ENCODE measurements at places on chromosomes 6 and 20.

DNA sequence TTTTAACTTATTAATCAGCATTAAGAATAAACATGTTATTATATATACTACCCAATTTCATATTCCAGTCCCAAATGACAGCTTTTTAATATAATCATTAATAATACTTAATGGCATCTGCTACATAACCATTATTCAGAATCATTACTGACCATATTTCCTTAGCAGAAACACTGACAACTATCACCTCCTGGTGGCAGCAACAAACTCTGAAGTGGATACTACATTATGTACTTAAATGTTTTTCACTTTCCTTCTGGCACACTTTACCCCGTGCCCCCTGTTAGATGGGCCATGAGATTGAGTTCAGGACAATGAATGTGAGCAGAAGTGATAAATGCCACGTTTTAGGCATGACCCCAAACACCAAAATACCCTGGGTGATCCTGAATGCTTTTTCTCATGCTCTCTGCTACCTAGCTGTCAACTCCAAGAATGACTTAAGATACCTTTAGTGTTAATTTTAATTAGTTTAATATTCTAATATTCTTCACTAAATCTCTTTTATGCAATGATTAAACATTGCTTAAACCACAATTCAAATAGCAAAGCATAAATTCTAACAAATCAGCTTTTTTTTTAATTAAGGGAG lies 77.1 kb downstream of the LMBRD1 start:
- no peak for DNase-seq

- no peak for DNase-seq
Observed at GRCh38 chr6:53837865-53838769, 43.3 kb downstream of the LRRC1 start.

DNA sequence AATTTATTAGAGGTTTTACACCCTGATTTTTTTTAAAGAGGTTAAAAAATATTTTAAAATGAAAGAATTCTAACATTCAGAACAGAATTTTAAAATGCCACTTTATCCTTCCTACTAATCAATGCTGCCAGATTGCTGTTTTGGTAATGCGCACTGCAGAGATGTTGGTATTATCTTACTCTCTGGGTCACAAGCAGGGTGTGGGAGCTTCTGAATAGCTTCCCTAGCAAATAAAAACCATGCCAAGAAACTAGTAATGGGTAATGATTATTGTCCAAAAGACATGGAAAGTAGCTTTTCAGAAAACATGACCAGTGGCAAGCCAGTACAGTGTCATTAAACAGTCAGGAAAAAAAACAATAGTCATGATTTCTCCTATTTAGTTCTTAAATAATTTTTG lies 205.4 kb downstream of the TPBG start:
- DNase-seq = no peak

DNA sequence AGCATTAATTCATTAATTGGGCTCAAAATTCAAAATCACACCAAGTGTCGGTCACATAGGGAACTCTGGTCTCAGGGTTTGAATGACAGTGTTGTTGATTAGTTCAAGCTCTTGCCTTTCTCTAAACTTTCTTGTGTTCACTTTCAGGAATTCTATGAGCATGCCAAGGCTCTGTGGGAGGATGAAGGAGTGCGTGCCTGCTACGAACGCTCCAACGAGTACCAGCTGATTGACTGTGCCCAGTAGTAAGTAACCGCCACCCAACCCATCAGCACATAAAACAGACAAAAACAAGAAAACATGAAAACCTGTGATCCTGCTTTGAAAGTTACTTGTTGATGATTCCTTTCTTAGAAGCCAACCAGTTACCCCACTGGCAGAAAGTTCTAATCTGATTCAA lies 52.7 kb downstream of the GNAS start:
- no peak for DNase-seq

- DNase-seq = no peak
Observed at GRCh38 chr20:469746-470490, 7.6 kb upstream of the TBC1D20 start.

DNA sequence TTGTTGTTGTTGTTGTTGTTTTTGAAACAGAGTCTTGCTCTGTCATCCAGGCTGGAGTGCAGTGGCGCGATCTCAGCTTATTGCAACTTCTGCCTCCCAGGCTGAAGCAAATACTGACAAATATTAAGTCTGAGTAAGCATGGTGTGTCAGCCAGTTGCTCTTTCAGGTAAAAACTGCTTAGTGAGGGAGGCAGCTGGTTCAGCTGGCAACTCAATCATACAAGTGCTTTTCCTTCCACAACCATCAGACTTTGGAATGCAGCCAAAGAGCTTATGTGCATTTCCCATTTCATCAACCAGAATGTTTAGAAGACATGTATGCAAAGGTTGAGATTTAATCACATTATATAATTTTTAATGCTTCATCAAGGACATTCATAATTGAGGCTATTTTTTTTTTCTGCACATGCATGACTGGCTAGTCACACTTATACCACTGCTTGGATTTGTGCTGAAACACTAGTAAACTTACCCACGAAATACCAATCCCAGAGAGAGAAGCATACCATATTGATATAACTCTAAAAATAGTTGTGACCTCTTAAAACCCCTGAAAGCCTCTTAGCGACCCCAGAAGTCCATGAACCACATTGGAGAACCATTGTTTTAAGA lies 56.0 kb downstream of the CLIC5 start:
- no peak for DNase-seq

GRCh38 chr6:16805243-16805950 lies 44.1 kb upstream of the ATXN1 start:
- no peak for DNase-seq

DNA sequence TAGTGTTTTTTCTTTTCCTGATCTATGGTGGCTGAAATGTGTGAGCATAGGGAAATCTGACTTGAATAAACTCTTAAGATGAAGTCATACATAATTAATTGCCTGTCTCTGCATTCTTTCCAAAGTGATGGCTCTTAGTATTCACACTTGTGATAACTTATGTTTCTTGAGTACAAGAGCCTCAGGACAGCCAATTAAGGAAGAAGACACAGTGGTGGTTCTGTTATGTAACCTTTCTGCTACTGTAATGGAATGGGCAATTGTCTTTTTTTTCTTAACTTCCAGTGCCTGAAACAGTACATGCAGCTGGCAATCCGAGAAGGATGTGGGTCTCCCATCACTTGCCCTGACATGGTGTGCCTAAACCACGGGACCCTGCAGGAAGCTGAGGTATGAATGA lies 40.1 kb downstream of the RNF144B start:
- DNase-seq = no peak

DNA sequence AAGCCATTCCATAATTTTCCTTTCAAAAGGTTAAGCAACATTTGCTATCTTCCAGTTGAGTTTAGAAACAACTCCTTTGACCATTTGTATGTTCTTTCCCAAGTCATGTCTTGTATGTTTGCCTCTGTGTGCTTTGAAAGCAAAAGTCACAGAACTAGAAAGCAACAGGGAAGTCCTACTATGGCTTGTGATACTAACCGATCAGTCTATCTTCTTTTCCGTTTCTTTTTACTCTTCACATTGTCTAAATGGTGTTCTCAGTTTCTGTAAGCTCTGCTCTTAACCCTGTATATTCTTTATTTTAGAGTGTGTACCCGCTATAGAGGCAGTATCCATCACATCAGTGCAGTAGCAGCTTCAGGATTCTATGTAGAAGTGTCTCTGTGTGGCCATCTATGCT lies 32.9 kb downstream of the TMEM244 start:
- DNase-seq = no peak

- no peak for DNase-seq
Observed at GRCh38 chr6:130113201-130113710, 94.9 kb downstream of the L3MBTL3 start.

- no peak for DNase-seq
Observed at GRCh38 chr6:45864651-45865050, 151.0 kb downstream of the CLIC5 start.

DNA sequence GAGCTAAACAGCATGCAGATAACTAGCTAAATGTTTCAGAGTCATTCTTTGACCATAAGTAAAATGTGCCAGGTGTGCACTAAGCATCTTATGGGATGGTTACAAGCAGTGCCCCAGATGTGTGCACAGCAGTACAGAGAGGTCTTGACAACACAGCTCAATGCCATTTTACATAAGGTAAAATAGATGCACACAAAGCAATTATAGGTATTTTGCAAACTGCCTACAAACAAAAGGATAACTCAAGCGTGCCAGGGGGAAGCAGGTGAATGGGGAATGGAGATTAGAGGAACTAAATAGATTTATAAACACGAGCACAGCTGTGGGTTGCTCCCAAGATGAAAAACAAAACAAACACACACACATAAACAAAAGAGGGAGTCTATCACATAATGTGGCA lies 64.8 kb downstream of the SLC2A10 start:
- no peak for DNase-seq

All from AG04449 (cell line).